ENCODE measurements at places on chromosomes 6 and 20. TPM values are rescaled to one million over a fixed set of nuclear protein-coding genes. Genes with fewer than 3 reads are reported as not detected.

Gene BTN1A1
- total RNA-seq: not detected

Gene CITED2
- 152 TPM for total RNA-seq

Gene LGSN
- total RNA-seq: 0.39 TPM

Gene NKAIN4
- 38.7 TPM for total RNA-seq

Gene DCDC2
- total RNA-seq: 7.9 TPM

Gene TRIM15
- not detected for total RNA-seq

Gene ANKRD66
- 0.69 TPM for total RNA-seq

Gene SOX18
- total RNA-seq: 2.9 TPM

Gene ERVFRD-1
- not detected for total RNA-seq

Gene HLA-F
- total RNA-seq: 12.7 TPM

Gene PLAGL2
- 2.5 TPM for total RNA-seq

Gene GLP1R
- 0.61 TPM for total RNA-seq

Gene CYP21A2
- total RNA-seq: 0.61 TPM

DNA sequence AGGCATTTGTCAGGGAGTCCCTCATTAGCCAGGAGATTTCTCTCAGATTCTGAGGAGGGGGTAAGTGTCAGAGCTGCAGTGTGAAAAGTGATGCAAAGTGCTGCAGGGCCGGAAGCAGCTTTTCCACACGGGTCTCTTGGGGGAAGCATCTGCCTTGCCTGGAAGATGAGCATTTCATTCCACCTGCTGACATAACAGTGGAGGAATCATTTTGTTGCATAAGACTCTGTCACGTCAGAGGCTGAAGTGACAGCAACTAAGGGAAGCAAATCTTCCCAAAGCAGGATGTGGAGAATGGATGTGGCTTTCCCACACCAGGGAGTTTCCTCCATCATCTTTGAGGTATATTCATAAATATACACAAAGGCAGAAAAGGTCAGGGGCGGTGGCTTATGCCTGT, 22.8 kb downstream of the DCBLD1 start:
- peak; percentile 33 for DNase-seq

- DNase-seq: peak; percentile 57
Observed at GRCh38 chr6:131062241-131063027, 611 bp downstream of the EPB41L2 start.

- DNase-seq: peak; percentile 48
Observed at GRCh38 chr6:125201961-125202729, 48.6 kb downstream of the TPD52L1 start.

- no peak for DNase-seq
Observed at GRCh38 chr6:33813990-33814985, 10.5 kb upstream of the MLN start.

GRCh38 chr20:23127506-23128279, 41.6 kb upstream of the CD93 start:
- no peak for DNase-seq

DNA sequence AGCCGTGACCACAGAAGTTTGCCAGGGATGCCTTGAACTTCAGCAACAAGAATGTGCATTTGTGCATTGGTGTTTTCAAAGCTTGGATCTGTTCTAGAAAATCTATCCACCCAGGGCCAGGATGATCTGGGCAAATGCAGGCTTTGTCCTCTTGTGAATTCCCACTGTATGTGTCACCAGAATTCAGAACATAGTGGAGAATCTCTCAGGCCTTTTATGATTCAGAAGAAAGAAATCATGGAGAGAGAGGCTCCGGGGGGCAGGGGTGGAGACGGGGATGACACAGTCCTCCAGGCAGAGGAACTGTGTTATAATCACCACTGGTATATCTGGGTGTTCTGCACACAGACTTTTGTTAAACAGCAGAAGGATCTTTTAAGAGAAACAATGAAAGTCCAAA, 304.1 kb downstream of the CDH4 start:
- no peak for DNase-seq

DNA sequence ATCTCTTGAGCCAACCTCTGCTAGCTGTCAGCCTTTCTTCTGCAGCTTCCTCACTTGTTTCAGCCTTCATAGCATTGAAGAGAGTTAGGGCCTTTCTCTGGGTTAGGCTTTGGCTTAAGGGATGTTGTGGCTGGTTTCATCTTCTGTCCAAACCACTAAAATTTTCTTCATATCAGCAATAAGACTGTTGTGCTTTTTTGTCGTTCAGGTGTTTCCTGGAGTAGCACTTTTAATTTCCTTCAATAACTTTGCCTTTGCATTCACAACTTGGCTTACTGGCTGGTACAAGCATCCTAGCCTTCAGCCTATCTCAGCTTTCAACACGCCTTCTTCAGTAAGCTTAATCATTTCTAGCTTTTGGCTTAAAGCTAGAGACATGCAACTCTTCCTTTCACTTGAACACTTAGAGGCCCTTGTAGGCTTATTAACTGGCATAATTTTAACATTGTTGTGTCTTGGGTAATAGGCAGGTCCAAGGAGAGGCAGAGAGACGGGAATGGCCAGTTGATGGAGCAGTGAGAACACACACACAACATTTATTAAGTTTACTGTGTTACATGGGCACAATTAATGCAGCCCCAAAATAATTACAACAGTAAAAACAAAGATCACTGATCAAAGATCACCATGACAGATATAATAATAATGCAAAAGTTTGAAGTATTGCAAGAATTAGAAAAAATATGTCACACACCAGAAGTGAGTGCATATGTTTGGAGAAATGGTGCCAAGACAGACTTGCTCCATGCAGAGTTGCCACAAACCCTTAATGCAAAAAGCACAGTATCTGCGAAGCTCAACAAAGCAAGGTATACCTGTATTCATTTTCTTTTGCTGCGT, 98.6 kb downstream of the HIVEP1 start:
- no peak for DNase-seq

DNA sequence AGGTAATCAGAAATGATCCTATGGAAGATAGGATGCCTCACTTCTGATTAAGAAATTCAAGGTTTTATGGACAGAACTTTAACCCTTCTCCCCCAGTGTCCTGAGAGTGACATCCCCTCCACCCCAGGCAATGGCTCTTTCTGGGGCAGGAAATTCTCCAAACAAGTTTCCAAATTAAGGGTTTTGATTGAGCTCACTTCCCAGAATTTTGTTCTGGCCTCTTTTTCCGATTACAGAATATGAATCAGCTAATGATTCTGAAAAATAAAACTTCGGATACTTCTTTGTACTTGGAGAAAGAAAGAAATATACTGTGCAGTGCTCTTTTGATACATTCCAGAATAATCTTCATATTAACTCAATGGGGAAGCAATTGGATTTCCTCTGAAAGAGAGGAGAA, 32.8 kb upstream of the TASP1 start:
- DNase-seq: no peak

DNA sequence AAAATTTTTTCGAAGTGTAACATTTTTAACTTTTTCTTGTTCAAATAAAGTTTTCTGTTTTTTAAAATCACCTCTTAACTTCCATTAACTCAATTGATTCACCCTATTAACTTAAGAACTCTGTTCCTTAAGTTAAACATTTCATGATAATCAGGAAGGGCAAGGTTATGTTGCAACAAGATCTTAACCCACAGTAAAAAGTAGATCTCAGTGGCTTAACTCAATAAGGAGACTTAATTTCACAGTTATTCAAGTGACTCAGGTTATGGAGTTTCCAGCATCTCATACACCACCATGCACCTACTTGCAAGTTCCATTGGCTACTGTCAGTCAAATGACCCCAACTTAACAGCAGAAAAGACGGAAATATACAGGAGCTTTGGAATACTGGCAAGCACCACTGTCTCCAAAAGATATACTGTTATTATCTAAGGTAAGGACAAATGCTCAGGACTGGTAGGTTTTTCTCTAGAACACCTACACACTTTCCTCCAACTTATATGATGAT, 11.2 kb downstream of the HLA-DQB1 start:
- DNase-seq: no peak

- no peak for DNase-seq
Observed at GRCh38 chr6:148316308-148316707, 26.3 kb upstream of the SASH1 start.

DNA sequence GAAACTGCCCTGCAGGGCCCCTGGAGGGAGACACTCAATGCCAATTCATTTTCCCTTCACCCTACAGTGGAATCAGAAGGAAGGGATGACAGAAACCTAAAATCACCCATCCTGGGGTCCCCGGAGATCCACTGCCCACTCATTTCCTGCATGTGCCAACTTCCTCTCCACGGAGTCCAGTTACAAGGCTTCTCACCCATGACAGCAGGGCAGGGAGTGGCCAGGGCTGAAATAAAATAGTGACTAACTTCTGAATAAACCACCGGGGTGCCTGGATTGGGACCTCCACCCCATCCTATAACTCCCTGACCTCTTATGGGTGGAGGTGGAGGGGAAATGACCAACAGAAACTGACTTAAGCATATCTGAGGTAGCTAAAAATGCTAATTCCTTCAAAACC, 362.3 kb downstream of the MAFB start:
- no peak for DNase-seq

GRCh38 chr20:3857405-3857804, 10.8 kb downstream of the MAVS start:
- no peak for DNase-seq

DNA sequence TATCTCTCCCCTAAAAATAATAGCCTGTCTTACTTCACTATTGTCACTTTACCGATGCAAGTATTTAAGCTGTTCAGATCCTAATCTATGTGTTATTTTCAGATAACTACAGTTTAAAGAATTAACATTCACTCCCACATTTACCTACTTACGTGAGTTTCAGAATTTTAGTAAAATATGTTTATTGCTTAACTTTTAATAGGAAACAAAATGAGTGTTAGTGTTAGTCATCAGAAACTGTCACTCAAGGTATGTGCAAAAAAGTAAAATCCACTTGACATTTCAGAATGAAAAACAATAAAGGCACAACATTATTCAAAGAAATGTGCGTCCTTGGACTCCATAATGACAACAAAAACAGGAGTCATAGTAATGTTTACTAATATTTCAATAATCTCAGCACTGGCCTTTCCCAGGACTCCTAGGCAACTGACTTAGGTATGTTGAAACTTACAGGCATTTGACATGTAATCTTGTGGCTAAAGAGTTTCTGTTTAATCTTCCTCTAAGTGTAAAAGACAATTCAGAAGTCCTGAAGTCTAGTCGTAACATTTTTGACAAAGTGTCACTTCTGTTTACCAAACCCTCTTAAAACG, 4.5 kb downstream of the ATXN1 start:
- no peak for DNase-seq

DNA sequence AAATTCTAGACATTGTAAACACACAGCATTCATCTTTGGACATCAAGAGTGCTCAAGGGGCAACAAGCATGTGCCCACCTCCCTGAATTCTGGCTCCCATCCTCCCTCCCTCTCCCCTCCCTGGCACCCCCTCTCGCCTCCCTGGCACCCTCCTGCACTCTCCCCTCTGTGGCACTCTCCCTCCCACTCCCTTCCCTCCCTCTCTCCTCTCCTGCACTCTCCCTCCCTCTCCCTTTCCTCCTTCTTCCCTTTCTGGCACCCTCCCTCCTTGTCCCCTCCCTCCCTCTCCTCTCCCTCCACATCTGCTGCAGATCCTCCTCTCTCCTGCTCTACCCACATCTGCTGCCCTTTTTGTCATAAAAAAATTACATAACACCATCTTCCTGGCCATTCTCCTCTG, 113.0 kb upstream of the SLC22A23 start:
- no peak for DNase-seq

DNA sequence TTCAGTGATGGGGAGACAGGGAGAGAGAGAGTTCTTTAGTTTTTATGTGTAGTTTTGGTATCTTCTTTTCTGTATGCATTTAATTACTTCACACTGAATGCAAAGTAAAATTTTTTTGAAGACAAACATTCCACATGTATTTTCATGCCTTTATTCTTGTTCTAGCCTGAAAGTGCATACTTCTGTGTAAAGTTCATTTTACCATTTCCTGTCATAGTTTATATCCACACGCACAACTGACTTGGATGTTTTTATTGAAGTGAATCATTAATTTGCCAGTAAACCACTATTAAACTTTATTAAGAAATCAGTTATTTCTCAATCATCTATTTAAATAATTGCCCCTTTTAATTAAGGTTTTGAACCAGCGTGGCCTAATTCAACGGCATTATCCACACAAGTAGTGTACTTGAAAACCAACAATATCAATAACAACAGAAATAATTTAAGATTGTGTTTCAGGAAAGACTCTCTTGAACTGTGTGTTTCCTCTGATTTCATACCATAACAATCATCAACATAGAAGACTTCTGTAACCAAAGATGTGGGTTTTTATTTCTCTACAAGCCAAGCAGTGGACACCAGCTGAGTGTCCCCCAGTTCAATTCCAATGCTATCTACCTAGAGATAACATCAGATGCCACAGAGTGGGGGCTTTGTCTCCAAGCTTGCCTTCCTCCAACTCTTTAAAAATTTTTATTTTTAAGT, 512.7 kb upstream of the JAG1 start:
- DNase-seq: no peak

DNA sequence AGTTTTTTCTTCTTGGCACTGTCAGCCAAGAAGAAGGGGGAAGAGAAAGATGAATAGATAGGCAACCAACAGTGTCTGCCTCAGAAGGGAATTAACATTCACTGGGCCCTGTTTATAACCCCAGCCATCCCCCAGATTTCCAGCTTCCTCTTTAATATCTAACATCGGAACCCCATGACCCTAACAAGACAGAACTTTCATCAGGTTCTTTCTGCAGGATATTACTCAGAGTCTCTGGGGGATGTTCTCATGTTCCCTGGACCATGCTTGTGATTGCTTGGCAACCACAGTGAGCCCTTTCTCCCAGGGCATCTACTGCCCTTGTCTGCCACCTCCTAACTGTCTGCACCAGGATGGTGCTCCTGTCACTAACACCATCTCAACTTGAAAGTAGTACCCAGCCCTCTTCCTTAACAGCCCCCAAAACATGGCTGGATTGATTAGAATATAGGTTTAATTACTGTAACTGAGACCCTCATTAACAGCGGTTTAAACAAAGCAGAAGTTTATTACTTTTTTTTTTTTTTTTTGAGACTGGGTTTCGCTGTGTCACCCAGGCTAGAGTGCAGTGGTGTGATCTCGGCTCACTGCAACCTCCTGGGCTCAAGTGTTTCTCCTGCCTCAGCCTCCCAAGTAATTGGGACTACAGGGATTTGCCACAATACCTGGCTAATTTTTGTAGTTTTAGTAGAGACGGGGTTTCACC, 12.0 kb upstream of the PTPN1 start:
- no peak for DNase-seq

GRCh38 chr6:131532580-131533039, 40.4 kb upstream of the ARG1 start:
- no peak for DNase-seq

DNA sequence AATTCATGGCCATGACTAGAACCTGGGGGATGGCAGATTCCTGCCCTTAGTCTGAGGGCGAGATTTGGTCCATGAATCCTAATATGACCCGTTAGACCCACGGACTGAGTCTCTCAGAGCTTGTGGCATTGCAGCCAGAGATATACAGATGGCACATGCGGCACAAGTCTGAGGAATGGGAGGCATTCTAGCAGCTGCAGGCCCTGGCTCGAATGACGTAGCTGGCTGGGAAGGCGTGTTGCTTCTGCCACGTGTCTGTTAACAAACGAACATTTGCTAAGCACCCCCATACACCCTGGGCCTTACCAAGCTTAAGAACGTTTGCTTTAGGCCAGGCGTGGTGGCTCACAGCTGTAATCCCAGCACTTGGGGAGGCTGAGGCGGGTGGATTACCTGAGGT, 68.0 kb downstream of the CD164 start:
- no peak for DNase-seq

GRCh38 chr6:101760843-101761621, 367.5 kb downstream of the GRIK2 start:
- no peak for DNase-seq

GRCh38 chr6:130713144-130713543, 114.1 kb upstream of the SMLR1 start:
- DNase-seq: peak; percentile 59
